Stimulated activated CD8-positive, alpha-beta memory T cell treated with anti-CD3 and anti-CD28 coated beads, Interleukin-4, amount 100 ng/mL, for 1 hour (primary cell): ENCODE measurements at places on chromosomes 3 and 15.

DNA sequence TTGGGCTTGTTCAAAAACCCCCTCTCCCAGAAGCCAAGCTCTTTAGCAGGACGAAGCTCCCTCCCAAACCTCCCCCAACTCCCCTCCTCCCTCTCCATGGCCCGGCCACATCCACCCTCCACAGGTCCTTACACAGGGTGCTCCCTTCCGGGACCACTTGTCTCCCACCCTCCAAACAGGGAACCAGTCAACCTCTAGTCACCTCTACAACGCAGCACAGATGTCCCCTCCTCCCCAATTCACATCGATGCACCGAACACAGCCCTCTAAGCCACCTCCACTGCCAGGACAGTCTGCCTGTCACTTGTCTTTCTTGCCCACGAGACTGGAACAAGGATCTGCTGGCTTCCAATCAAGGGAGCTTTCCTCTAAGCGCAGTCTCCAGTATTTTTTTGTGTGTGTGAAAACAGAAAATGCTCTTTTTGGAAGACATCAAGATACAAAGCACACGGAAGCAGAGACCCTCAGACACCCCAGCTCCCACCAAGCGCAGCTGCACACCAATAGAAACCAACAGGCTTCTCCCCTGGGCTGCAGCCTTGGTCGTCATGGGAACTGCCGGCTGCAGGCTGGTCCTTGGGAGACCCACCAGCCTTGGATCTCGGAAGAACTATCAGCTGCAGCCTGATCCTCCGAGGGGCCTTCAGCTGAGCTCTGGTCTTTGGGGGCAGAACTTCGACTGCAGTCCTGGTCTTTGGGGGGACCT, 26.5 kb downstream of the IQSEC1 start:
- DNase-seq: no peak

GRCh38 chr3:141294848-141295247, 63.2 kb downstream of the PXYLP1 start:
- DNase-seq: no peak

DNA sequence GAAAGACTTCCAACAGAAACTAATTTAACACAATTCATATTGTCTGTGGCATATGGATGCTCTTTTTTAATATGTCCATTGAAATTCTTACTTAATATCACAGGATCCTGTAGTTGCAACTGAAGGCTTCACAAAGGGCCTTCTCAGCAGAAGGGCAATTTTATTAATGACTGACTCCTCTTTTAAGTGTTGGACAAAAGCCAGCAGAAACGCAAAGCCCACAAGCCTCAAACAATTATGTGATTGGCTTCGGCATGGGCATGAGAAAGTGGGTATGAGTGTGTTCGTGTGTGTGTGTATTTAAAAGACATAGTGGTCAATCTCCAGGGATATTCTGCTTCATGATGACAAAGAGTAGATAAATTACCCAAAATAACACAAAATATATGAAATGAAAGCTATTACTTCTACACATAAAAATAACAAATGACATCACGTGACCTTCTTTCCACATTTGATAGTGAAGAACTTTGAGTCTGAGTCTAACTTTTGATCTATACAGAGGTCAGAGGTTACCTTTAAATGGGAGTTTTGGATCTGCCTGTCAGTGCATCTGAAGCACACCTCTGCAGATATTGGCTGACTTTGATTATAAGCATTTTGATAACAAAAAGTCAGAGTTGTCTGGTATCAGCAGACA, 496.9 kb downstream of the CADM2 start:
- DNase-seq: no peak

DNA sequence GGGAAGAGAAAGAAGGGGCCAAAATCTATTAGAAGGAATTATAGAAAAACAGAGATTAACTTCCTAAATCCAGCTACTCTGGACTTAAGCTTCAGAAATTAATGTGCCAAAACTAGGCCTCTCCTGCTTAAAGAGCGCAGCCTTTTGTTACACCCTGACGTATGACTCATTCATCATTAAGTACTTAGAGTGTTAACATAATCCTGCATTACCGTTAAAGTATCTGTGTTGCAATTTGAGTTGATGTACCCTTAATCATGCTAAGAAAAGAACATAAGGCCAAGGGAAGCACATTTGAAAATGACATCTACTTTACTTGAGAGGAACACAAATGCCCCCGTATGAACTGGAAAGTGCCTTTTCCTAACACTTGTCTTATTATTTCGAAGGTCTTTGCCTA, 7.9 kb downstream of the HTR3D start:
- DNase-seq: no peak

- no peak for DNase-seq
Measured at GRCh38 chr15:74983725-74984231, 11.6 kb upstream of the SCAMP5 start.

- DNase-seq: no peak
Measured at GRCh38 chr3:108966773-108967172, 13.1 kb upstream of the GUCA1C start.

DNA sequence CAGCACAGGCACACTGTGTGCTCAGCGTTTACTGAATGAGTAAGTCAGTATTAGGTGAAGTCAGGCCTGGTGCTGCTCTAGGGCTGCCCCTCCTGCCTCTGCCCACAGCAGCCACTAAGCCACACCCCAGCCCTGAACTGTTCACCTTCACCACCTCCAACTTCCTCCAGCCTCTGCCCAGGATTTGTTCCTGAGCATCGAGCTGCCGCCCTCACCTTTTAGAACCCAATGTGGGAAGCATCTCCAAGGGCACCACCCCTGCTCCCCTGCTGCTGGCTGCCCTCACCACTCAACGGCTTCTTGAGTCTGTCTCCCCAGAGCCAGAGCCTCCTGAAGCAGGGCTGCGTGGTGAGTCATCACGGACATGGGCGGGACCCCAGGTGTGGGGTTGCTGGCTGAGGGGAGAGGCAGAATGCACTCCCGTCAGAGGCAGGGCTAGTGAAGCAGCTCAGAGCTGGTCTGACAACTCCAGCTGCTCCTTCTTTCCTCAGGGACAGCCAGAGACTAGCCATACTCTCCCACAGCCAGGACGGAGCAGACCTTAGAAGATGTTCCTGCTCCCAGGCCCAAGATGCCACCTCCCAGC, 5.8 kb downstream of the HYAL2 start:
- DNase-seq: no peak

DNA sequence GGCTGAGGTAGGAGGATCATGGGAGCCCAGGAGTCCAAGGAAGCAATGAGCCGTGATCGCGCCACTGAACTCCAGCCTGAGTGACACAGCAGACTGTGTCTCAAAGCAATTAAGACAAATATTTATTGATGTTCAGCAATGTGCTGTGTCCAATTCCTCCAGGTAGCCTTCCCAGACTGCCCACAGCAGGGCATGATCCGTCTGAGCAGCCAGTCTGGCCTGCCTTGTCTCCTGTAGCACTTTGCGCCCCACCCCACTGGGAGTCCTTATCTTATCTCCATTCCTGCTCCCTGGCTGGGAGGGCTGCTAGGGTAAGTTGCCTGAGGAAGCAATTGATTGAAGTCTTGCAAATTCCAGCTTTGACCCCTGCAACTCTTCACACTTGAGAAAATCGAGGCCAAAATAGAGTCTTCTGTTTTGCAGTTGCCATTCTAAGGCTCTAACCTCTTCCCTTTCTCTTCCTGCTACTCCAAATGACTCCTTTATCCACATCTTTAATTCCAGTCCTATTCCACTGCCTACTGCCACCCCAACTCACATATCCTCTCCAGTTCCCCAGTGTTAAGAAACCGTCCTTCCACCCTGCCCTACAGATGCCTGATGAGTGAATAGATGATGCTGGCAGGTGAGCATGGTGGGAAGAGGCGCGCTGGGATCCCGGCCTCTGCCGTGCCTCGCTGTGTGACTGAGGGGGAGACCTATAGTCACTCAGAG, 26.9 kb upstream of the LCTL start:
- DNase-seq: no peak

DNA sequence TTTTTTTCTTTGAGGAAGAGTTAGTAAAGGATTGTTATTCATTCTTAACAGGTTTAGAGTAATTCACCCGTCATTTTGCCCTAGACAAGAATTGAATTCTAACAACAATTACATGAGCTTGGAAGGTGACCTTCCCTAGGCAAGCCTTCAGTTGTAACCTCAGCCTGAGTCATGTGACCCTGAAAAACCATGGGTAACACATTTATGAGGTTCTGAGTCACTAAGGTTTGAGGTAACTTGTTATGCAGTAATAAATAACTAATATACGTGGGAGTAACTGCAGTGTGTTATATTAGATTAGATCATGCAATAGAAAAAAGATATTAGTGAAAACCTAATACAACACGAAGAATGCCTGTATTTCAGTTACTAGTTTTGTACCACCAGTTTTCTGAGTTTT, 237.6 kb upstream of the NDN start:
- DNase-seq: no peak

DNA sequence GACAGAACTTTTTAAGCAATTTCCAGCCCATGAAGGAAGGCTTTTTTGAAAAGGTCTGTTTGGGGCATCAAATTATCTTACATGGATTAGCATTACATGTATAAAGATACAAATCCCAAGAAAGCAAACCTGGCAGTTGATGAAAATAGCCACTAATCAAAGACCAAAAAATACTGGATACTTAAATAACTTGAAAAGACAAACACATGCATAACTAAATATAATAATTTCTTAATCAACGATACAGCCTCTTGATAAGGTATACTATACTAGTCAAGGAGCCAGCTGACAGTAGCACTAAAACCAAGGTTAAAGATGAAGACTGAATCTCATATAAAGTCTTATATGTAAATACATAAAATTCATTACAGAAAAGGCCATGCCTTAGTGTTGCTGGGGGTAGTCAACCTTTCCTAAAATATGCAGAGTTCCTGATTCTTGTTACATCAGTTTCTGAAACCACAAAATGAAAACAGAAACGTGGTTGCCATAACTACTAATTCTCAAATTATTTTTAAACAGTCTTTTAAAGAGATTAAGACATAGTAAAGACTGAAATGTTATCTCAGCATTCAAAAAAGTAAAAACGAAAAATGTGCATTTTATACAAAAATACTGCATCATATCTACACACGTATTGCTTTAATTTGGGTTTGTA, 2.0 kb downstream of the ANKRD28 start:
- no peak for DNase-seq

GRCh38 chr3:13462822-13463221, 17.3 kb upstream of the HDAC11 start:
- DNase-seq: no peak

DNA sequence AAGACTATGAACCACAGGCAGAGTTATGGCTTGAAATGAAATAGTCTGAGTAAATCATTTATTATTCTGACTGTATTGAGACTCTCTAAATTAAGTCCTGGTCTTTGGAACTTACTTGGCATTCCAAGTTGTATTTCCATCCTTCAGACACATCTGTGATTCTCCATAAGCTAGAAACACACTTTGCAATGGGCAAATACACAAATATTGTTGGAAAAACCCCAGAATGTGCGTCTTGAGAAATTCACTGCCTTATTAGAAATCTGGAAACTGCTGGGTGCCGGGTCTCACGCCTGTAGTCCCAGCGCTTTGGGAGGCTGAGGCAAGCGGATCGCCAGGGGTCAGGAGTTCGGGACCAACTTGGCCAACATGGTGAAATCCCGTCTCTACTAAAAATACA, 87.8 kb downstream of the WWTR1 start:
- no peak for DNase-seq

DNA sequence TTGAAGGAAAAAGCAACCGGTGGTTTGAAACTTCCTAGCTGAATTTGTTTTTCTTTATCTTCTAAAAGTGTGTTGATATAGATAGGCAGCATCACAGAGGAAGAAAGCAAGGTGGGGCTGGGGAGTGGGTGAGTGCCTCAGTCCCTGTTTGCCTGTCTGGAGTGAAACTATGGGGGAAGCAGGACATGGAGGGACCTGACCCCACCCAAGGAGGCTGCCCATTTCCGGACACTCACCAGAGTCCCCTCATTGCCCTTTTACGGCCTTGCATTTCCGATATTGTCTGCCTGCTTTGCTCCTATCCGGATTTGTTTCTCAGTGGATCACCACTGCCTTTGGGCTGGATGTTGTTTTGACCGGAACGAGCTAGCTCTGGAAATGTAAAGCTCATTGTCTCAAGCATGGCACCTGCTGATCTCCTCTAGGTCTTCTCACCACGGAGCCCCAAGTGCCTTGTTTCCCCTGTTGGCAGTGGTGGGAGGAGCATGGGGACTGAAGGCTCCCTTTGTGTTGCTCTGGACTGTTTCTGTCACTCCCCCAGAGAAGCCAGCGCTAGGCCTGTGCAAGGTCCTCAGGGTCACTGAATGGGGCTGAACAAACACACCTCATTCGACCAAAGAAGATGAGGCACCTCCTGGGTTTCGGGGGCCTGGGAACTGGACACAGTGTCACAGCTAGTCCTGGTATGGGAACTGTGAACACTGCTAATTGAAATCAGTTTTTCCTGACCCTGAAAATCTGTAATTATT, 7.0 kb downstream of the CLDN11 start:
- no peak for DNase-seq

GRCh38 chr3:149366941-149367840, 10.3 kb downstream of the TM4SF1 start:
- DNase-seq: no peak

- DNase-seq: no peak
Measured at GRCh38 chr15:29242456-29243242, 27.0 kb downstream of the NSMCE3 start.

GRCh38 chr3:125591116-125591760, 4.1 kb downstream of the OSBPL11 start:
- DNase-seq: no peak

GRCh38 chr15:74954515-74954914, 2.1 kb downstream of the RPP25 start:
- DNase-seq: no peak

DNA sequence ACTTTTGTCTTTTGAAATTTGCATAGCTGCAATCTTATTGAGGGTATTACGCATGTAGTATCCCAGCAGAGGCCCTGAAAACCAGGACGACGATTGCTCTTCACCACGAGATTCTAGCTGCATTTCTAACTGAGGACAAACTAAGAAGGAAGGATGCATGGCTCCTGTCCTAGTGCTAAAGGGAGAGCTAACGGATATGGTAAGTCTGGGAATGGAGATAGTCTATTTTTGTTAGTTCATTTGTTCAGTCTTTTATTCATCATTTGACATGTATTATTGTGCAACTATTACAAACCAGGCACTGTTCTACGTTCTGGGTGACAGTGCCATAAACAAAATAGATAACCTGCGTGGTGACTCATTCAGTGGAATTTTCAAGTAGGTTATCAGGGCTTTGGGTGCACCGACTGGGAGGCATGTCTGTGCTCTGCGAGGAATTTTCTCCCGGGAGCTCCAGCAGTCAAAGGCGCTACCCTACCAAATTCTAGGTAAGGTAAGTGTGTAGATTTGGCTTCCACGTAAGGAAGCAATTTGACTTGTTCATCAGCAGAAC, 51.9 kb upstream of the ETV5 start:
- no peak for DNase-seq
